ENCODE measurements at places on chromosomes 2 and 18.

DNA sequence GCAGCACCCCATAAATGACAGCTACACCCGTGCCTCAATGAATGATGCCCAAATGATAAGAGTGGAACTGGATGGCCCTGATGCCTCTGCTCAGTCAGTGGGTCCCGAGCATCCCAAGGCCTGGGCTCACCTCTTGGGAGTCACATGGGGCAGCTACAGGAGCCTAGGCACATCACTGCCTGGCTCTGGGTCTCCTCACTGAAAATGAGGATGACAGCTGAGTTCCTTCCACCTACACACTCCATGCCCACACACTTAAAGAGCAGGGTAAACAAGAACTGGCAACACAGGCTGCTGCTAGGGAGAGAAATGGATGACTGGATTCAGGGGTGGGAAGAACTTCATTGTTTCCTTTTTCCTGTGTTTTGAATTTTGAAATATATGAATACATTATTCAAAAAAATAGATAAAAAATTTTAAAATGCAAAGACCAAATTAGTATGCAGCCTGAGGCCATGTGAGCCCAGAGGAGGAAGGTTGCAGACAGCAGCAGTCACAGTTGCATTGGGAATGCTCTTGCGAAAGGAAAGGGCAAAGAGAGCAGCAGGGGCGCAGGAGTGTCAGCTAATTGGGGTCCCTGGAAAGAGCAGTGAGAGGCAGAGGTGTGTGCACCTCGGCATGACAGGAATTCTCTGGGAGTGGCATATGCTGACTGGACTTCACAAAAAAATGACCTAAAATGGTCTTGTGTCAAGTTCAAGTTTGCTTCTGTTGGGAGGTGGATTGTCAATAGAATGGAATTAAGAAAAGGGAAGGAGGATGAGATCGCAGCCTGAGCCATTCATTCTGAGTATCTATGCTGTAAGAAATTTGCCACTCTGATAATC, 327.1 kb downstream of the CELF4 start:
- DNase-seq = no peak

DNA sequence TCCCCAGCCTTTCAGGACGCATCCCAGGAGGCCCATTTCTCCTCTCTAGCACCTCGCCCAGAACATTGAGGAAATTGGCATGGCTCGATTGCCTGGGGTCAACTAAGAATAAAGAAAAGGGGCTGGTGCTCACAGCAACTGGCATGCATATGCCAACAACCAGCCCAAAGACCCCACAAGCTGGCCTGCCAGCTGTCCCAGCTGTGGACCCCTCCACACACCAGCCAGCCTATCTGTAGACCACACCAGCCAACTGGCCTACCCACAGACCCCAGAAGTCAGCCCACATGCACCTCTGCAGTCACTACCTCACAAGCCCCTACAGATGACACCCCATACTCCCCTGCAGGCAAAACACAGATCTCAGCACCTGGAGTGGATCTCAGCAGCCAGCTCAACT, 123.8 kb upstream of the ID2 start:
- no peak for DNase-seq

- DNase-seq = no peak
These were observed 626.7 kb upstream of the SALL3 start for GRCh38 chr18:78352910-78353309.

- no peak for DNase-seq
These were observed 124.4 kb downstream of the TTC27 start for GRCh38 chr2:32752205-32752604.

- DNase-seq = no peak
These were observed 167.4 kb downstream of the TRABD2A start for GRCh38 chr2:84713441-84713840.

DNA sequence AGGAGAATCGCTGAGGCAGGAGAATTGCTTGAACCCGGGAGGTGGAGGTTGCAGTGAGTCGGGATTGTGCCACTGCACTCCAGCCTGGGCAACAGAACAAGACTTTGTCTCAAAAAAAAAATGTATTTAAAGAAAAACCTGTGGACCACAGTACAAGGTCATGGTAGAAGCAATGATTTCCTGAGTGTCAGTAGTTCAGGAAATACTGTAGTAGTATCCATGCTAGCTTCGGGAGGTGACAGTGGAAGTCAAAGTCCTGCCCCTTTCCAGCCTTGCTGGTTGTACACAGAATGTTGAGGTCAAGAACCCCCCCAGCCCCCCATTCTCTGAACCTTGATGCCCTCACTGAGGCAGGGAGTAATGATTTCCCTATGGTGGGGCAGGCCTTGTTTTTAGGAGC, 56.6 kb downstream of the INPP4A start:
- DNase-seq = no peak

DNA sequence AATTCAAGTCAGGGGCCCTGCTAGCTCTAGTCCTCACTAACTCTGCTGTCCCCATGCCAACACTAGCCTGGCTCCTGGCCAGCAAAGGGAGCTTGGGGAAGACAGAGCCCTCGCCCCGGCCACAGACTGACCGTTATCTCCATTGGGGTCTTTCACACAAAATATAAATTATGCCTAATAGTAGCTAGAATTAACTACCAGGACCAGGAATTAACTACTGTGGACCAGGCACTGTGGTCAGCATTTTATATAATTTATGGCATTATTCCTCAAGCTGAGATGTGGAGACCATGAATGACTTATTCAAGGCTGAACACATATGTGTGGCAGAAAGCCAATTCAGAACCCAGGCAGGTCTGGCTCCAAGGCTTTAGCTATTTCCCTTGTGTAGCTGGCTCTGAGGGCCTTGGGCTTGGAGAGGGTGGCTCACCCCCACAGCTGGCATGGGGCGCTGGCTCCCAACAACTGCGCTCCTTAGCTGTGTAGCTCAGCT, 49.2 kb downstream of the CELF4 start:
- DNase-seq = no peak
